ENCODE measurements at places on chromosomes 1 and 21.

GRCh38 chr1:207316622-207317391 is 4.7 kb upstream of the CD55 start:
- DNase-seq = no peak

- DNase-seq = no peak
These were observed 137.3 kb downstream of the PGBD5 start for GRCh38 chr1:230288641-230289349.

DNA sequence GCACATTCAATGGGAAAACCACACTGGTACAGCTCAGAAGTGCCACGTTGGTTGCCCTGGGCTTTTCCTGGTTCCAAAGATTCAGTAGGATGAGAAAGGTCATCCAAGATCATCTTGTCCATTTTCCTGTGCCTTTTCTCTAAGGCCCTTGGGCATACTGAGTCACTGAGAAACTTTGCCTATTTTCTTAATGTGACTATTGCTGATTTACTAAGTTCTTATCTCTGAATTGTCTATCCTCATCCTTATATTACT is 57.2 kb upstream of the HSD17B7 start:
- no peak for DNase-seq

DNA sequence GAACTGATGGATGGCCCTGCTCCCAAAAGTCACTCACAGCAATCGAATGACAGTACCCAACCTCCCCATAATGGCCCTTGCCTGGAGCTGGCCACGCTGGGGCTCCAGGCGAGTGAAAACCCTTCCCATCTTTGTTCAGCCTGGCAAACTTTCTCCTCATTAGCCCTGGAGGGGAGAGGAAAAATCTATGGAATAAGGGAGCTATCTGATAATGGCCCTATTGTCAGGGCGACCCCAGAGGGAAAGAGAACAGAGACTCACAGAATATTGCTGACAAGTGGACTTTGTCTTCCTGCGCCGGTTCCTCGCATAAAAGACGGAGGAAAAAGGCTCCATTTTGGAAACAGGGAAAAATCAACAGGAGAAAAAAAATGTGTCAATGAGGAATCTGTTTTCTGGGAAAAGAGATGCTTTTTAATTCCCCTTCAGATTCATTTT is 13.0 kb upstream of the ARHGEF16 start:
- no peak for DNase-seq

- no peak for DNase-seq
These were observed 1420.4 kb upstream of the PRMT6 start for GRCh38 chr1:105636052-105636451.

- no peak for DNase-seq
These were observed 35.3 kb downstream of the BEND5 start for GRCh38 chr1:48741380-48741779.

- no peak for DNase-seq
These were observed 44.0 kb downstream of the RNF187 start for GRCh38 chr1:228530951-228531731.

DNA sequence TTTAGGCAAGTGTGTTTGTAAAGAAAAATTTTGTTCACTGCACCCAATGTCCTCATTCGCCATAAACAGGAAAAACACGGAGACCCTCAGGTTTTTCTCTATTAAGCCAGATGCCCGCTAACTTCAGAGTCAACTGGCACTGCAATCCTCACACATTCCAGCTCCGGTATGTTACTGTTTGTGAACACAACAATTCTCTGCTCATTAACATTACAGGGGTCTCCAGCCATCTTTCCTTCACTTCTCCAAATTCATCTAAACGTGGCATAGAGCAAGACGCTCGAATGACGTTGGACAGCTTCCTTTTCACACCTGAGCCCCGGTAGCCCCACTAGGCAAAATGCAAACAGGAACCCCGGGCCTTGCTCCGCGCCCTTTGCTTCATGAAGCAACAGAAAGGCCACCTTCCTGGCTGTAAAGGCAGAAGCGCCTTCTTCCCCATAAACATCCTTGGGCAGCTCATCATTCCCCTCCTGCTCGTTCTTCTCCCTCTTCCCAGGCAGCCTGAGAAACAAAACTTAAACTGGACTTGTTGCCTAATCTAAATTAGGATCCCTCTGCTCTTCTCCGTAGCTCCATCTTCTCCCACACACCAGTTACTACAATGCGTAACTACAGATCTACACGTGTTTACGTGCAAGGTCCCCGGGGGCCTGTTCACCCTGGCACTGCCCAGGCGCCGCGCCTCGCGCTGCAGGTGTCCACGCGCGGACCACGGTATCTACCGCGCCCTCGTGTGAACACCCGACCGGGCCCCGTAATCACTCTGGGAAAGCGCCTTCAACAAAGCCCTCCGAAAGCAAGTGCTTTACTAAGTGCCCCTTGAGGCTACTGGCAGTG is 1.2 kb downstream of the LBR start:
- DNase-seq = no peak

DNA sequence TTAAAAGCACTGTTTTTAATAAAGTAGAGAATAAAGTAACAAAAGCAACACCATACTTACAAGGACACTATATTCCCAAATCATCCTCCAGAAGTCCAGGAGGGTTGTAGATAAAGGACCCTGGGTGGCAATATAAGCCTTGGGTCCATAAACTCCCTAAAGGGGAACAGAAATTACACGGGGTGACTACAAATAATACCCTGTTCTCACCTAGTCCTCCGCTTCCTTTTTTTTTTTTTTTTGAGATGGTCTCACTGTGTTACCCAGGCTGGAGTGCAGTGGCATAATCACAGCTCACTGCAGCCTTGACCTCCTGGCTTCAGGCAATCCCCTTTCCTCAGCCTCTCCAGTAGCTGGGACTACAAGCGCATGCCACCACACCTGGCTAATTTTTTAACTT is 13.1 kb downstream of the PTPN22 start:
- DNase-seq = no peak

GRCh38 chr1:27787895-27788294 is 14.9 kb downstream of the STX12 start:
- no peak for DNase-seq

- no peak for DNase-seq
These were observed 579.6 kb upstream of the NR5A2 start for GRCh38 chr1:199447906-199448305.

- no peak for DNase-seq
These were observed 6.1 kb upstream of the CROCC start for GRCh38 chr1:16915627-16915973.

DNA sequence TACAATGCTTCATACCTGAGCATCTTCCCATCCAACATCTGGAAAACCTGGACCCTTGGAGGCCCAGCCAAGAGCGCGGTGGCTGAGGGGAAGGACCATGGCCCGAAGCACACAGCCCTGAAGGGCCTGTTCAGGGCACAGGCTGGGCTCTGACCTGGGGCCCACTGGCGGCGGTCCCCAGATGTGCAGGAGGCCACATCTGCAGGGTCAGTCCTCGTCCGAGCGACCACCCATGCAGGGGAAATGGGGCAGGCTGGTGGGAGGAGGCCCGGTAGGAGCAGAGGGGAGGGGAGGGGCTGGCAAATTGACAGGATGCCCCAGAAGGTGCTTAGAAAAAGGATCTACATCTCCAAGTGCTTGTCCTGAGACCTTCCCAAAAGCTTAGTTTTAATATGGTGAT is 59.9 kb downstream of the DISP3 start:
- no peak for DNase-seq

- DNase-seq = no peak
These were observed 73.5 kb downstream of the JAK1 start for GRCh38 chr1:64892576-64893573.

- no peak for DNase-seq
These were observed 587 bp downstream of the SCNM1 start for GRCh38 chr1:151166505-151166956.

DNA sequence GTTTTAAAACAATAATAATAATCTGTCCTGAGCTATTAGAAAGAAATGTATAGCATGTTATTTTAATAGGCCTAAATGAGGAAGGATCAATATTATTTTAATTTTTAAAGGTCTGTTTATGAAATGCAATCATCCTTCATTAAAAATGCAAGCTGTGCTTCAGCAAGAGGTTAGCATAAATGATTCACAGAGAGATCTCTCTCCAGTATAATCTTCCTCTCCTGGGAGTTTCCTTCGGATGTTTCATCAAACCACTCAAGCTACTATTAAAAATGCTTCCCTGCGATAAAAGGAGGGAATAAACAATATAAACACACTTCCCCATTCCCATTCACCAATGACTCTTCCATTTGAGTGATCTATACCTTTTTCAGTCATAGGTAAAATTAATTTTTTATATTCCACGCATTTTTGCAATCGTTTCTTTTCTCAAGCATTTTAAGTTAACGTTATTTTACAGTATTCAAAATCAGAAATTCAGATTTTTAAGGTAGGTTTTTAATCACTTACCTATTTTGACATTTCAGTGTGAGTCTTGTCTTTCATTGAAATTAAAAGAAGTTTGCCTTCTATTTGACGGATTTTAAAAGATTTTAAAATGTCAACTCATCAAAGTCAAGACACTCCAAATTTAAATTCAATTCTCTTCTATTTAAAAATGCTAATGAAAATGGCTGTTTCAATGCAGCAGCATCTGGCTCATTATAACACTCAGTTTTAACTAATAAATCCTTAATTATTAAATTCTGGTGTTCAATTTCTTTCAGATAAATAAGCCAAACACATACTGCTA is 64.3 kb downstream of the RERE start:
- no peak for DNase-seq

- no peak for DNase-seq
These were observed 61.8 kb upstream of the IFNLR1 start for GRCh38 chr1:24248859-24249258.

- no peak for DNase-seq
These were observed 19.6 kb downstream of the CDKN2C start for GRCh38 chr1:50989694-50990093.

DNA sequence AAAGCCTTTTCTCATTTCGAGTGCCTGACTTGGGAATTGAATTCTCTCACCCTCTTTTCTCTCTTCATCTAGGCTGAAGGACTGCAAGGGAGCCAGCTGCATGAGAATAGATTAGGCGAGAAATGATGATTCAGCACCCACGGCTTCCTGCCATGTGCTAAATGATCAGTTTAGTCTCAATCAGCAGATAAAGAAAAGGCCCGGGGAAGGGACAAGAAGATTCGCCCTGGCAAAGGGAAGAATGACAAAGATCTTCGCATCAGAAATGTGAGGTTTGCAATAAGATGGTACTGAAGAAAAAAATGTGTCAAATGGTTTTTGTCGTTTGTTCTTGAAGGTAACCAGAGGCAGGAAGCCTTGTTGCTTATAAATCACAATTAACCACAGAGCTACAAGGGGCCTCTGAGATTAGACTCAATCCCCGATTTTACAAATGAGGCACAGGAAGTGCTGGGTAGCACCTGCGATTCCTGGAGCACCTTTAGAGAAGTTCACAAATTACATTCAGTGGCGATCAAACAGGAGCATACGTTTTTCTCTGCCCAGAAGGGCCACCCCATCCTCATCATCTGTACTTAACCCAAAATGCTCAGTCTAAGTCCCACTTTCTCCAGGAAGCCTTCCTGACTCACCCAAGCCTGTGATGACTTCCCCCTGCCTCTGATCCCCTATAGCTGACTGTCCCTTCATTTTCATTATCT is 183.4 kb downstream of the ZNF281 start:
- DNase-seq = no peak

DNA sequence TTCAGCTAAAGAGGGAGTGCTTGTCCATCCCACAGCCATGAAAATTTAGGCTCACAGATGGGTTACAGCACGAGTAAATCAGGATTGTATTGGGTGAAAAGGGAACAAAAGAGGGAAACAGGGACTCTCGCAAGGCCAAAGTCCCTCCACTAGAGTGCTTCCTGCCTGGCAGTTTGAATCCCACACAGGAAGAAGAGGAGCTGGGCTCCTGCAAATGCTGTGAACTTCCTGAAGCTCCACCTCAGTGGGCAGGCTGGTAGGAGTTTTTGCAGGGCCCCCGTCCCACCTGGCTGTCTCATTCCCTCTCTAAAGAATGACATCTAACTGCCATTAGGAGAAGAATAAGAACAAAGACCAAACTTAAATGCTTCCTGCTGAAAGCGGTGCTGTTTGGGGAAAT is 712.0 kb upstream of the PRMT6 start:
- no peak for DNase-seq

DNA sequence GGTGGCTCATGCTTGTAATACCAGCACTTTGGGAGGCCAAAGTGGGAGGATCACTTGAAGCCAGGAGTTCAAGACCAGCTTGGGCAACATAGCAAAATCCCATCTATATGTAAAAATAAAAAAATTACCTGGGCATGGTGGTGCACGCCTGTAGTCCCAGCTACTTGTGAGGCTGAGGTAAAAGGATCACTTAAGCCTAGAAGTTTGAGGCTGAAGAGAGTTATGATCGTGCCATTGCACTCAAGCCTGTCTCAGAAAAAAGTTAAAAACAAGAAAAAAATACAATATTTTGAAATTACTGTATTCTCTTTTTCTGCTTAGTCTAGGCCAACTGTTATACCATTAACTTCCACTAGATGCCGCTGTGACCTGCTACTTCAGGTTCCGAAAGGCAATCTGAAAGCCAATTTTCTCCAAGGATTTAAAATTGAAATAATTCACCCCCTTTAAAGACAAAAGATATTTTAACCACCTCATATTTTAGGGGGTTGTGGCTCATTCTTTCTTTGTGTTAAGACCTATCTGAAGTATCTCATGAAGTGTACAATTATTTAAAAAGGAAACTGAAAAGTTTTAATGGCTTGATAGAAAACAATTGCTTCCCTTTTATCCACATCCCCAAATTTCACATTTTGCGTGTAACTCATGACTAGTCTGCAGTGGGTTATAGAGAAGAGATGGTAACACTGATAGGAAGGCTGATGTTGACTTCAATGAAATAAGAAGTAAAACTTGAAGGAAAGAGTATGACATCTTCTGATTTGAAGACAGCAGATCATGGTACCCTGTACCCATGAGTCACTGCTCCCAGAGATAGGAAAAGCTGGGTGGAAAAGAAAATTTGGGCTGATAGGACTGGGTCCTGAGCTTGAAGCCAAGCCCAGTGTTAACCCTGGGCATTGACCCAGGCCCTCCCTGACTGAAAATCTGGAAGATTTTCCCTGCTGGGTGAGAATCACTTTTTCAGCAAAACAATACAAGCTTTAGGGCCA is 24.4 kb upstream of the CLDN14 start:
- DNase-seq = no peak

- no peak for DNase-seq
These were observed 235.4 kb upstream of the SNX7 start for GRCh38 chr1:98426092-98426491.

DNA sequence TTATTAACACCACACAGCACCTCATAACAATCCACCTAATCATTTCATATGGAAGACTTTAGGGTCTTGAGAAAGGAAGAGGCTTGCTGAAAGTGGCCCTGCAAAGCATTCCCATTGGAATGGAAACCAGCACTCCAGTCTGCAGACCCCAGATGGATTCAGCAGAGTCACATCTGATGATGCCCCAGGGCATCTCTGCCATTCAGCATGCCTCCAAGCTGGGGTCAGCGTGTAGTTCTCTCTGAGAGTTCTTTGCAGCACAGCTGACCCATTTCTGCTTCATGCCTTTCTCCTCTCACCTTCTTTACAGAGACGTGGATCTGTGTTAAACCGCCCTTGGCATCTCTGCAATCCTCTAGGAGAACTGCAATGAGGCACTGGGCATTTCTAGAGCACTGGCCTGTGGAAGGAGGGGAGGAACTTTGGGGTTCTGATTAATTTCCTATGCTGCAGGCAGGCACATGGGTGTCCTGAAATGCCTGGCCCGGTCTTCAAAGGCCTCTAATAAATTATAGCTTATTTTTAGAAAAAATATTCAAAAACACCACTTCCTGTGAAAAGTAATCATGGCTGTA is 2.6 kb upstream of the LUZP1 start:
- DNase-seq = no peak

- no peak for DNase-seq
These were observed 208.1 kb upstream of the VAMP3 start for GRCh38 chr1:7562729-7563605.

GRCh38 chr1:29653034-29653810 is 416.9 kb downstream of the PTPRU start:
- no peak for DNase-seq

Data from stimulated activated CD4-positive, alpha-beta T cell treated with anti-CD3 and anti-CD28 coated beads, Interleukin-1b, Interleukin-23, amount 100 ng/mL, for 1 hour (primary cell).